B cell (primary cell): ENCODE measurements at places on chromosomes 1 and 21. TPM values are rescaled to one million over a fixed set of nuclear protein-coding genes. Genes with fewer than 3 reads are reported as not detected.

The RTCA gene
- polyA plus RNA-seq: 15.7 and 30.7 TPM in 2 replicates

The KRTAP11-1 gene
- not detected in 2 replicates for polyA plus RNA-seq

The HSD11B1 gene
- not detected in 2 replicates for polyA plus RNA-seq

The PDC gene
- polyA plus RNA-seq: not detected in 2 replicates

The TNFAIP8L2 gene
- polyA plus RNA-seq: 5.5 and 9.1 TPM in 2 replicates

The HTR6 gene
- polyA plus RNA-seq: not detected in 2 replicates

The C1QA gene
- 0.16 and 0.27 TPM in 2 replicates for polyA plus RNA-seq

The HMCN1 gene
- not detected in 2 replicates for polyA plus RNA-seq

DNA sequence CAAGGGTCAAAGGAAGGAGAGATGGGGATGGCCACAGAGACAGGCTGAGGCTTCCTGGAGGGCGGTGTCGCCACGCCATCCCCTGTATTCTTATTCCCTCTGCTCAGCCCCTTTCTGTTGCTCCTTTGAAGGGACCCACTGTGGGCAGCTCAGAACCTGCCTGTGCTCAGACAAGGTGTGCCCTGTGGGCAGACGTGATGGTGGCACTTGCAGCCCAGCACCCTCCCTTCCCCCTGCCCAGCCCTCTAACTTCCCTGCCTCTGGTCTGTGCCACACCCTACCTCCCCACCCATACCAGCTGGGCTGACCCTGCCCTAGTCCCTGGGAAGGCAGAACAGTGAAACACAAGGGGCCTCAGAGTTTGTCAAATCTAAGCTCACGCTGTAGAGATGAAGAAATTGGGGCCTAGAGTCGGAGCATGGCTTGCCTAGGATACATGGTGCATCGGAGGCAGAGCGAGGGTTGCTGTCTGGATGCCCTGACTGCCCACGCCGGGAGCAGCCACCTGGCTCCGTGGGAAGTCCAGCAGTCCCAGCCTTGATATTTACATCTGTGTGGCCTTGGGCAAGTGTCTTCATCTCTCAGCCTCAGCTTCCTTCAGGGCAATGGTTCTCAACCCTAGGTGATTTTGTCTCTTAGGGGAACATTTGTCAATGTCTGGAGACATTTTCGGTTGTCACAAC is 68.6 kb upstream of the RUNX3 start:
- no peak for DNase-seq

- DNase-seq: no peak
These were observed 5.7 kb upstream of the ABCA4 start for GRCh38 chr1:94126651-94127050.

- no peak for DNase-seq
These were observed 51.4 kb upstream of the ACTRT2 start for GRCh38 chr1:2969845-2970291.

GRCh38 chr1:97570691-97571090 is 350.1 kb downstream of the DPYD start:
- no peak for DNase-seq

GRCh38 chr1:30085811-30086770 is 637.3 kb downstream of the MATN1 start:
- DNase-seq: no peak

- DNase-seq: peak; percentile 90
These were observed 16.9 kb downstream of the ATG4C start for GRCh38 chr1:62800825-62801306.

DNA sequence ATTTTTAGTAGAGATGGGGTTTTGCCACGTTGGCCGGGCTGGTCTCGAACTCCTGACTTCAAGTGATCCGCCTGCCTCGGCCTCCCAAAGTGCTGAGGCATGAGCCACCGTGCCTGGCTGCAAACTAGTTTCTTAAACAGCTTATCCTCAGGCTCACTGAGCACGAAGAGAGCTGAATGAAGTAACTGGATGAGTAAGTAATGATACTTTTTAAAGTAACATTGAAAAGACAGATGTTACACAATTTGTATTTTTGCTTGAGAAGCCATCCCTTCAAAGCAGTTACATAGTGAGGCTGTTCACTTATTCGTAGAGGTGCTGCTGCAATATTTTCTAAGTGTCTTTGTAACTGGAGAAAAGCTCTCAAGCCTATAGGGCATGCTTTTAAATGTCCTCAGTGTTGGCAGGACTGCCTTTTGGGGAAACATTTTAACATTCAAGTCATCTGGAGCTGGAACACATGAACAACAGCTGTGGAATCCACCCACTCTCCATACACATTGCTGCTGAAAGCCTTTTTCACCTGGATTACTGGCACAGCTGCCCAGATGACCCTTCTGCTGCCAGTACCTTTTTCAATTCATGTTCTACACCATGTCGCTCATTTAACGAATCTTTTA is 2.7 kb upstream of the YBX1 start:
- DNase-seq: no peak

GRCh38 chr1:115280064-115280463 is 58.0 kb downstream of the NGF start:
- no peak for DNase-seq

GRCh38 chr1:109335091-109335490 is 28.3 kb upstream of the MYBPHL start:
- no peak for DNase-seq

- no peak for DNase-seq
These were observed 191.2 kb upstream of the LYPLAL1 start for GRCh38 chr1:218982482-218982881.

DNA sequence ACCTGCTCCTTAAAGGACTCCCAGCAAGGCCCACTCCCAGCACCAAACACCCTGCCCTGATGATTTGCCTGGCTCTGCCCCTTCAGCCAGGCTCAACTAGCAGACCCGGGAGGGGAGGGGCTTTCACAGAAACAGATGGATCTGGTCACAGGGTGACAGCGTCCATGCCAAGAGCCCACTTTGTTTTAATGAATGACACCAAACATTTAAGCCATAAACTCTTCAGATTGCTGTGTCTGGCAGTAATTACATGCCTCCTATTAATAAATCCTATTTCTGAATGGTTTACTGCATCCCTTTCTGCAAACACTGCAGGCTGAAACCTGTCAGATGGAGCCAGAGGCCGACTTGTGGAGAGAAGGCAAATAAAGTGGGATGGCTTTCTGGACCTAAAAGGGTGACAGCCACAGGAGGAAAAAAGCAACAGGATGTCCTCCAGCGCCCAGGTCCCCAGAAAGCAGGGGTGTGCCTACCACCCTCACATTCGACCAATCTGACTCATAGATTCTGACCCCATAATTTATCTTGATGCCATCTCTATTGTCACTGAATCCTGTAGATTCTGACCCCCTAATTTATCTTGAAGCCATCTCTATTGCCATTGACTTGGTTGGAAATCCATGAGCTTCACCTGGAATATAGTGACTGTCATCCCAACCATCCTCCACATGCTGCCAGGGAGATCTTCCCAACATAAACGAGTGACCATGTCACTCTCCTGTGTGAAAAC is 200.9 kb downstream of the PLPP3 start:
- no peak for DNase-seq

DNA sequence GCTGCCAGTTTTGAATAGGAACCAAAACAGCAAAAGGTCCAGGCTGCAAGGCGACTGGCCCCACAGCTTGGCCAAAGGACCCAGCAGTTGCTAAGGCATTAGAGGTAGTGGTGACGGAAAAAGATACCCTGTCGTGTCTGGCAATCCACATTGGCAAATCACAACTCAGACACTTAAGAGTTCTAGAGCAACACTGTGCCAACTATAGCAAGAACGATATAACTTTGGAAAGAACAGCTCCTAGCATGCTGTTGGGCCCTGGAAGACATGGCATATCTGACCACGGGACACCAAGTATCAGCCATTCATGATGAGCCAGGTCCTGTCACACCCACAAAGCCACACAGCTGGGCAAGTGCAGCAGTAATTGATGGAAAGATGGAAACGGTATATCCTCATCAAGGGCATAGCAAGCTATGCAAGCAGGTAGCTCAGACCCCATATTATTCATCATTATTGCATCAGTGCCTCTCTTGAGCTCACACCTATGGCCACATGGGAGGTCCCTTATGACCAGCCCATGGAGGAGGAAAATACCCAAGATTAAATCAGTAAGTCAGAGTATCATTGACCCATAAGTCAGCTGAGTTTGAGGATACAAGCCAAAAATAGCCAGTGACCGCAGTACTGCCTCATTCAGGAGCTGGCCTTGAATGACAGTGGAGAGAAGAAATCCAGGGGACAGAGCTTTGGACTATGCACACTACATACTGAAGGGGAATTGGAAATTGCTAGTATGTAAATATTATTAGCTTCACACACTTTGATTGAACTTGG is 221.2 kb downstream of the SETD4 start:
- DNase-seq: no peak

DNA sequence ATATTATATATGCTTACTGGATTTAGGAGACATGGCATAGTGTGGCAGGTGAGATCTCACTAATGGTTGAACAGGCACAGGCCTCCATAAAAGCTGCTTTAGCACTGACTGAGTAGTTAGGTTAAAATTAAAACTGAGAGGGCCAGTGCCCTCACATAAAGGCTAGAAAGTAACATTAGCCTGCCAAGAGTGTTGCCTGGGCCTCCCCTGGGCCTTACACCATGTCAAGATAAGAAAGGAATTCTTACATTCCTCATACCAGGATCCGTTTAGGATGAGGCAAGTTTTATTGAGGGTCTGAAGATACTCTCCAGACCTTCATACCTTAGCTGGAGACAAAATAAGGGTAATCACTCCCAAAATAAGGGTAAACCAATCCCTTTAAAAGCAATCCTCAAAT is 1011.8 kb downstream of the PLA2G4A start:
- no peak for DNase-seq

DNA sequence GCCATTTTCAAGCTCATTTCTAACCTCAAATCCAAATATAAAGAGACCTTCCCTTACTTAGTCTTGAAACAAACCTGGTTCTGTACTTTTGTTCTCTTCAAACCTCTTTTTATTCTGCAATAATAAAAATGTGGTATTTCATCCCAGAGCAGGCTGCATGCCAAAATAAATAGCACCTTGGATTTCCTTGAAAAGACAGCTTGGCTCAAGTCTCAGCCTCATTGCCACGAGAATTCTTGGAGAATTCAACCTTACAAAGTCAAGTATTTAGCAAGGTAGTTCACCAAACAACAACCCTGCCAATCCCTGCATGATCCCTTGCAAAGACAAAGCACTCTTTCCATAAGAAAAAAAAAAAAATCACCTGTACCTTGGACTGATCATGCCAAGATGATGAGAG is 33.8 kb downstream of the KANK4 start:
- DNase-seq: no peak

DNA sequence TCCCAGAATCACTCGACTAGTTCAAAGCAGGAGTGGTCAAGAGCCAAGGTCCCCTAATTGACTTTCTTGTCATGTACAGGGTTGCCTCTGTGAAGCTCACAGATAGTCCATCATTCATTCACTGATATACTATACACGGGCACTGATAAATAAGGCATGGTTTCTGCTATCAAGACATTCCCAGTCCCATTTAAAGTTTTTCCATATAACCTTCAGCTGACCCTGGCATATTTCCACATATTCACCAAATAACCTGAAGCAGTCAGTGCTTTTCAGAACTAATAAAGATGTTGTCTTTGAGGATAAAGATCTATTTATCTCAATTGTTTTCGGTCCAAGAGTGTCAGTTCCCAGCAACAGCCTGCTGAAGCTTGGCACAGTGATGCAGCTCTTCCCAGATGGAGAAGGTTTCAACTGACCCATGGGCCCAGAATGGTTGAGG is 173.4 kb downstream of the ZZZ3 start:
- DNase-seq: no peak

GRCh38 chr1:110617116-110617515 is 11.0 kb upstream of the KCNA2 start:
- no peak for DNase-seq

DNA sequence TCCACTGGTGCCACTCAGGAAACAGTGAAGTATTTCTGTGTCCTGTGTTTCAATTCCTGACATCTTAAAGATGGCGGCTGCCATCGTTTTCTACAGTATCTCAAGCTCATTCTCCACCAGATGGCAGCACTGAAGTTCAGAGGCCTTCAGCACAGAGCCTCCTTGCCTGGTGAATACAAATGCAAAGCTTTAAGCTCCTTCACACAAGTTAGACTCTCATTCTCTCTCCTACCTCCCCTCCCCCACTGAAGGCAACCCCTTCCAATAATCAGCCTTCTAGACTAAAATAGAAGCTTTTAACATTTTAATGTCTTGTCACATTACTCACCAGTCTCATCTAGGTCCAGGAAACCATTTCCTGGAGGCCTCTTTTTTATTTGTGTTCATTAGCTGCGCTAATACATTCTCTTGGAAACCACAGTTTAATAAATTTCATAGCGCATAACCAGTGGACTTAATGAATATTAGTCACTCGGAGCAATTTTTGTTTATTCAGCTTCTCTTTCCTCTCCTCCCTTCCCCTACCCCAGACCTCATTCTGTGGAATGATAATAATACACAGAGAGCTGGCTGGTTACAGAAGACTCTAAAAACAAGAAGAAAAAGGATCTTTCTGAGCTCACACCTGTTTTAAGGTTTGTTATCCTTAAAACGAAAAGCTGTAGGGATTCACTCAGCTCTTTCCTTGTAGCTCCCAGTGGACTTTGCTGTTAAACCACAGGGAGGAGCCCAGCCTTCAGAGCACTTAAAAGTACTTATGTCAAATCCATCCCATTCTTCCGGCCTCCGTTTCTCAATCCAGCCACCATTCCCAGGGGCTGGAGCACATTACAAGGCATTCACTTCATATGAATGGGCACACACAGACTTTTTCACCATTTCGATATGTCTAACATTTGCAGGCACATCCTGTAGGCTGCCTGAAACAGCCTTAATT is 384.9 kb downstream of the HLX start:
- peak; percentile 63 for DNase-seq

DNA sequence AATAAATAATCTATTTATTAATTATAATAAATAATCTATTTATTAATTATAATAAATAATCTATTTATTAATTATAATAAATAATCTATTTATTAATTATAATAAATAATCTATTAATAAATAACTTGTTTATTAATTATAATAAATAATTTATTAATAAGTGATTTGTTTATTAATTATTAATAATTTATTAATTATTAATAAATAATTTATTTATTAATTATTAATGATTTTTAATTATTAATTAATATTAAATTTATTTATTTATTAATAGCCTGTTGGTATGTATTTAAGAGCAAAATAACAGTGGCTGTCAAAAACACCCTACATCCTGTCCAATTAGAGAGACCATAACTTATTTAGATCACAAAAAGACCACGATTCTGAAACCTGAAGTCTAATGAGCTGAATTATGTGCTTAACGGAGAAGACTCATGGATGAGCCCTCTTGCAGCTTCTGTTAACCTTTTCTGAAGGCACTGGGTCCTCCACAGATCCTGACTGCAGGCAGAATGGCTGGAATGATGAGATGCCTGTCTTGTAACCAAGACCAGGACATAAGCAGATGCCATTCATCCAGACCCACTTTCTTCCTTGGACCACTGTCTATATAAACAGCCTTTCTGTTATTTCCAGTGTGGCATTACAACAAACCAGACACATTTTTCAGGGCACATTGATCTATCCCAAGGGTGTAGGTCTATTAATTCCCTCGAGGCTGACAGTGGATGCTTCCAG is 134.2 kb downstream of the SETD4 start:
- no peak for DNase-seq

- no peak for DNase-seq
These were observed 22.9 kb downstream of the SPSB1 start for GRCh38 chr1:9315411-9316079.

- no peak for DNase-seq
These were observed 86.4 kb downstream of the BRINP2 start for GRCh38 chr1:177257128-177257527.
